Hypothalamus (tissue), 51 donors: ENCODE measurements at places on chromosomes 11 and 22.
A peak's percentile ranks its signal among the peaks of the same experiment; 100 is the strongest.

- no peak for DNase-seq
Observed at GRCh38 chr22:28120691-28121592, 201.9 kb upstream of the PITPNB start.

DNA sequence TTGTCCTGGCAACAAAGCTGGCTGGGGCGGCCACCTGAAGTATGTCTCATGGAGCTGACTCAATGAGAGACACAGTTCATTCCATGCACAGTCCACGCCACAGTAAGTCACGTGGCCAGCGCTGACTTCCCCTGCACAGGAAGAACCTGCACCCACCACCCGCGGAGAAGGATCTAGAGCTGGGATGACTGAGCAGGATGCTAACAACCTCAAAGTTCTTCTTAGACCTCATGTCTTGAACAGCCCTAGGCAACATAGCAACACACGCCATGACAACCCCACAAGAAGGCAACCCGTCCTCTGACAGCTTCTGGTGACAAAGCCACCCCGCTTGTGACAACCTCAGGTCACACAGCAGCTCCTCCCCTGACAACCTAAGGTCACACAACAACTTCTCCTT, 76.9 kb upstream of the B3GAT1 start:
- DNase-seq, result no peak

GRCh38 chr22:49785046-49785521, 42.6 kb downstream of the BRD1 start:
- no peak for DNase-seq

GRCh38 chr22:49962012-49962750, 1.6 kb downstream of the PIM3 start:
- DNase-seq, result peak; percentile 60

DNA sequence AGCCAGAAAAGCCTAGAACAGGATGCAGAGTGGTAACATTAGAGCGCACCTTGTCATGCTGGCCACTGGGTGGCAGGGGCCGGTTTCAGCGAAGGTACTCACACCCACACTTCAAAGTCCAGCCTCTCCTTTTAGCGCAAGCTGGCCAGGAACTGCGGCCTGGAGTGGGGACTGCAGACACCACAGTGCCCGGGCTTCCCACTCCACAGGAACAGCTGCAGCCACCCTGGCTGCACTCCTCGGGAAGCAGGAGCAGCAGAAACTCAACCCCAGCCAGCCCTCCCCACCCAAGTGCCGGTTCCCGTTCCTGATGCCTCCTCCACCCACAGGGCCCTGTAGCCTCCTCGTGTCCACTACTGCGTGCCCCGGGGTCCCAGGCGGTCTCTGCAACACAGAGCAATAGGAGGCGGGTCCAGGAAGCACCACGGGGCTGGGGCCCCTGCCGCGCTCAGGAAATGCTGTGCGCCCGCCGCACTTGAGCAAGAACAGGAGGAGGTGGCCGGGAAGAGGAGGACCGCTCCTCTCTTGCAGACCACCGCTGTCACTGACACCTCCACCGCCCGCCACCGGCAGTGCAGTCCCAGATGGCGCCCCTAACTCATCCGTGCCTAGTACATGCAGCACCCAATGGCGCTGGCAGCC, 2.2 kb downstream of the RFPL2 start:
- DNase-seq, result no peak

DNA sequence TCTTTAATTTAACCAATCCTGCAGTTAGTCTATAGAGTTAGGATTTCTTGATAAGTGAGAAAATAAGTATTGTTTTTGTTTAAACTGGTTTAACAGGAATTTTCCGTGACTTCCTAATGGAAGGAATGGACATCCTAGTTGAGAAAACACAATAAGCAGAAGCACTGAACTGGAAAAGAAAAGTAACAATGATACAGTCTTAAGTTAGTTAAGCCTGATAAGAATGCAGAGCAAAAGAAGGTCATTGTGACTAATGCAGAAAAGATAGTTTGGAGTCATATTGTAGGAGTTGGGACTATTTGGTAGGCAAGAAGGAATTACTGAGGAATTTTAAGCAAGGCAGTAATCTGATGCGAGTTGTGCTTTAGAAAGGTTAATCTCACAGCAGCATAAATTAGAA, 11.7 kb downstream of the RNF141 start:
- DNase-seq, result no peak

DNA sequence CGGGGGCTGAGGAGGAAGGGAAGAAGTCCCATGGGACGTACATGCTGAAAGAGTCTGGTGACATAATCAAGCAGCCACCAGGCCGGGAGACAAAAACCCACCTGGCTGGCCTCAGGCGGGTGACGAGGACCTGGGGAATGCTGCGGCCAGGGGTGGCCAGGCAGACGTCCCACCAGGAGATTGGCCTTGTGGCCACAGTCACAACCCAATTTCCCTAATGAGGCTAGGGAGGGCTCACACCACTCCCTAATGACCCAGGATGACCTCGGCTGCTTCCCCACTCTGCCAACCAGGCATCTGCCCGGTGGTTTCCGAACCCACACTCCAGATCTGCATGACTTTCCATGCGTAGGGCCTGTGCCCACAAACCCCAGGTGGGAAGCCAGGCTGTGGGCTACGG, 66.9 kb downstream of the SCUBE1 start:
- DNase-seq, result no peak

DNA sequence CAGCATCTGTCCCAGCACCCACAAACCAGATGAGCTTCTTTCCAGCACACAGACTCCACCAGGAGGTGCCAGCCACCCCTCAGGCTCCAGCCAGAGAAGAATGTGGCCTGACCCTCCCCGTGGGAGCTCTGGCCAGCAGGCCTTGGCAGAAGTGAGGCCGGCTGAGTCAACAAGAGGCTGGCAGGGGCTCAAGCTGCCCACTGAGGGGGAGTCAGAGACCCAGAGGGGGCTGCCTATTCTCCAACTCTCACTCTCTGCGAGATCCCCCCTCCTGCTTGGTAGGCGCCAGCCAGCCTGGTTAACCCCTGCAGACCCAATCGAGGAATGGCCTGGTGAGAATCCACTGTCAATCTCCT, 10.6 kb upstream of the CDC42EP1 start:
- DNase-seq, result peak; percentile 34

DNA sequence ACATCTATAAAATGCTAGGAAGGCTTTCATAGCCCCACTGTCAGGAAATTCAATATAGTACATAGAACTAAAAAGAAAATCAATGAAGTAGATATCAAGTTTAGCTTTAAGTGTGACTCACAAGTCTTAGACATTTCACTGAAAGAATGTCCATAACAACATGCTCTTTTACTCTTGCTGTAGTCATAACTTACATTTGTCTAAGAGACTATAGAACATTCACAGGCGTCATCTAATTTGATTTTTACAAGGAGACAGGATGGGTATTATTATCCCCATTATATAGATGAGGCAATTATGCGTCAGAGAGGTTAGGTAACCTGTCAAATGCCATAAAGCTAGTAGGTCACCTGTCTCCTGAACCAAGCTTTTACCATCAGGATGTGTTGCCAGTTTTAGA, 36.9 kb downstream of the BDNF start:
- DNase-seq, result no peak

- DNase-seq, result no peak
Observed at GRCh38 chr11:65169164-65169641, 830 bp upstream of the SPDYC start.

- DNase-seq, result no peak
Observed at GRCh38 chr11:42065199-42065598, 605.7 kb upstream of the LRRC4C start.

- DNase-seq, result no peak
Observed at GRCh38 chr11:45252877-45253276, 33.3 kb downstream of the SYT13 start.

DNA sequence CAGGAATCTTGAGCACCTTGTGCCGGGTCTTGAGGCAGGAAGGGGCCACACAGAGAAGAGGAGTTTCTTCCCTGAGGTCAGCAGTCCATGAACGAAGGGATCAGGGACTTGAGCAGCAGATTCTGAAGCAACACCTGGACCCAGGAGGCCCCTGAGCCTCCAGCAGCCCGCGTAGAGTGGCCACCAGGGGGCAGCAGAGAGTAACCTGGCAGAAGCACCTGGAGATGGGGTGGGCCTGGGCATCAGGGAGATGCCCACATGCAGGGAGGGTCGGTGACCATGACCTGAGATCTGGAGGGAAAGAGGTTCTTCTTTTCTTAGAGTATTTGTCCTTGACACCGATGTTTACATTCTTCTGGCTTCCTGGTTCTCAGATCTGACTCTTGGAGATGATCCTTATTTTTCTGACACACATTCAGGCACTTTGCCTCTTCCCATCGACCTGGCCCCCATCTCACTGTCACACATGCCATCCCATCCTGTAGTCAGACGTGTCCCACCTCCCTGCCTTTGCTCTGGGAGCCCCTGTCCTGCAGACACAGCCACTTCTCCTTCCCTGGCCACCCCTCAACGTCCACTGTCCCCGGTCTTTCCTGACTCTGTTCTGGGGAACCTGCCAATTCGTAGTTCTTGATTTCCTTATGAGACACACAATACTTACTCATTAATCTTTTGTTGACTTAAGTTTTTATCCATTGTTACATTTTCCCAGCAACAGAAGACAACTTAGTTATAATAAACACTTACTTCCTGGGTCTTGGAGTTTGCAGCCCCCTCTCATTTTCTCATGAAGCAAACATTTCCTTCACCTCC, 66.5 kb downstream of the GGTLC2 start:
- DNase-seq, result no peak
